NCI-H1436 (cell line): ENCODE measurements at places on chromosomes 1 and 21.

DNA sequence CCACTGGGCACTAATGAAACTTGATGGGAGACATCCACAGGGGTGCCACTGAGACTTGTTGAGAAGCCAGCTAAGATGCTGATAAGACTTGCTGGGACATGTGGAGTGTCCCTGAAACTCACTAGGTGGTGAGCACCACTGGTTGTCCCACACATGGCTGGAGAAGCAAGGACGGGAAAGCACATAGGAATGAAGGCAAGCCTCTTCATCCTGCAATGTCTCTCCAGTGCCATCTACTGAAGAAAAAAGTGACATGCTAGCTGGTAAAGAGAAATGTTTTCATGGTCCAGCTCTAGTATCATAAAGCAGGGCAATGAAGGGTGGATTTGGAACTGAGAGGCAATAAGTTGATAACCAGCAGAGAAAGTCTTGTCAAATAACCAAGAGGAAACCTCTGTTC is 283.0 kb downstream of the PAPPA2 start:
- no peak for DNase-seq

DNA sequence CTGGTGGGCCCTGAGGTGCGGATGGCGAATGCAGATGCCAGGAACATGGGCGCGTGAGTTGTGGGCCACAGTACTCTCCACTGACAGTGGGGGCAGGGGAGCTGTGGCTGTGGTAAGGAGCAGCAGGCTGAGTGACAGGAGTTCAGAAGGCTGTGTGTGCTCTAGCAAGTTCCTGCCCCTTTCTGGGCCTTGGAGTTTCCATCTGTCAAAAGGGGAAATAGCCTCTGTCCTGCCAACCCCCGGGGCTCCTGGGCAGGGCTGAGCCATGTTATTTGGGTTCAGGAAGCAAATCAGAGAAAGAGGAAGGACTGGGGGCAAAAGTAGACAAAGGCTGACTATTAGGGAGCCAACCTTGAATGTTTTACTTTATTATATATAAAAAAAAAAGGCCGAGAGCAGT is 19.5 kb upstream of the MFN2 start:
- DNase-seq: no peak

GRCh38 chr1:207034208-207034607 is 1.7 kb upstream of the C1orf116 start:
- DNase-seq: no peak

DNA sequence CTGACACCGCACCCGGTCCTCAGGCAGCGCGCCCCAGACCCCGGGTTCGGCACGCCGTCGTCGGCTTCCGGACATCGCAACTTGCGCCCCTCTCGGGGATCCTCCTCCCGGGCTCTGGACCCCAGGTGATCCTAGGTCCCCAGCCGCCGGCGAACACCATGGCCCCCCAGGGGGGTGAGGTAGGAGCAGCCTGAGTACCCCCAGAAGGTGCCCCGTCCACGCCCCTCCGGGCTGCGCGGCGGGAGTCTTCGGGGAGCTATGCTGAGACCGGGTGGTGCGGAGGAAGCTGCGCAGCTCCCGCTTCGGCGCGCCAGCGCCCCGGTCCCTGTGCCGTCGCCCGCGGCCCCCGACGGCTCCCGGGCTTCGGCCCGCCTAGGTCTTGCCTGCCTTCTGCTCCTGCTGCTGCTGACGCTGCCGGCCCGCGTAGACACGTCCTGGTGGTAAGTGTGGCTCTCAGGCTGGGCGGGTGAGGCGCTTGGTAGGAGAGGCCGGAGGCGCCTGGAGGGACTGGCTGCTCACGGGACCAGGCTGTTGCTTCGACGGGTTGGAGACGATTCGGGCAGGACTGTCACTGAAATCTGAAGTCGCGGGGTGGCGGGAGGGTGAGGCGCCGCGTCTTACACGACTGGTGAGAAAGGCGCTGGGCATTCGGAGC is 367 bp downstream of the WNT2B start:
- no peak for DNase-seq

- DNase-seq: no peak
These were observed 39.8 kb upstream of the FHAD1 start for GRCh38 chr1:15207031-15207828.

DNA sequence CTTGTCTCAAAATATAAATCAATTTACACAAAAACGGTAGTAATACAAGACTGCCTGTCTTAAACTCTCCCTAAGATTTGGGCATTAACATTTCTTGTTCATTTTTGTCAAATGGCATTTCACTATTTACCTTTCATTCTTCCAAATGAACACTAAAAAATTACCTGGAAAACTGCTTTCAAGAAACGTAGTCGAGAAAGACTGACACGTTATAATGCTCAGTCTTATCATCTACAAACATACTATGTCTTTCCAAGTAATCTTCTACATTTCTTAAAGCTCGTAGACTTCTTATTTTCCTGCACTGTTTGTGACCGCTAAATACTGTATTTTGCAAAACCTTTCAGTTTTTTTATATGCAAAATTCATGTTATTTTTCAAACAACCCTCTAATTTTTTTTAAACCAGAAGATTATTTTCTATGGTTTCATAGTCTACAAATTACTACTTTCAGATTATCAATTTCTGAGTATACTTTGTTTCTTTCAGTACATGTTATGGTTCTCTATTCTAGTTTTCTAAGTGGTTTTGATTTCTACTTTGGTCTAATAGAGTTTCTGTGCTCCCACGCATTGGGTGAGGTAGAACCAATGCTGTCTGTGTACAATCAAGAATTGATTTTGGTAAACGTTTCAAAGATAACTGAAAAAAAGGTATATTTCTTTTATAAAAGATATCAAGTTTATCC is 336.4 kb downstream of the SMYD3 start:
- DNase-seq: no peak

DNA sequence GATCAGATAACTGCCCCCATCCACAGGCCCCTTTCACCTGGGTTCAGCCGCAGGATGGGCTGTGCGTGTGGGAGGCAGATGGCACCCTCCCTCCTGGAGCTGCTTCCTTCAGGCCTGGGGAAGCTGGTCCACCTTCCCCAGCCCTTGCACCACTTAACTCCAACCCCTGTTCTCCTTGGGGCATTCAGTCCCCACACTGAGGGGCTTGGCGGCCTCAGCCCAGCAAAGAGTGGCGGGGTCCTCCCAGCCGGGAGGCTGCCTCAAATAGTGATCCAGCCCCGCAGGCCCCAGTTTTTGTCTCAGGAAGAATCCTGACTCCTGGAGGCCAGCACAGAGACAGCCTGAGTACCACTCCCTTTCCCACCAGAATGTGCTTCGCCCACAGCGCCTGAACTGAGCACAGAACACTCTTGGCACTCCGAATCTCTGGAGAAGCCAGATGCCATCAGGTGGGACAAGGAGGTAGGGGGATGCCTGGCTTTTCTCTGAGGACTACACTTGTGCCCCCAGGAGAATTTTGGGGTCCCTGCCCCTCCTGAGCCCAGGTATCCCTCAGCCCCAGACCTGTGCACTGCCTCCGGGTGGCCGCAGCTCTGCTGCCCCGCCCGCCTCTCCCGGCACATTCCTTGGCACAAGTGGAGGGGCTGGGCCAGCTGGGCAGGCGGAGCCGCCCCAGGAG is 936 bp downstream of the PAQR6 start:
- DNase-seq: no peak

DNA sequence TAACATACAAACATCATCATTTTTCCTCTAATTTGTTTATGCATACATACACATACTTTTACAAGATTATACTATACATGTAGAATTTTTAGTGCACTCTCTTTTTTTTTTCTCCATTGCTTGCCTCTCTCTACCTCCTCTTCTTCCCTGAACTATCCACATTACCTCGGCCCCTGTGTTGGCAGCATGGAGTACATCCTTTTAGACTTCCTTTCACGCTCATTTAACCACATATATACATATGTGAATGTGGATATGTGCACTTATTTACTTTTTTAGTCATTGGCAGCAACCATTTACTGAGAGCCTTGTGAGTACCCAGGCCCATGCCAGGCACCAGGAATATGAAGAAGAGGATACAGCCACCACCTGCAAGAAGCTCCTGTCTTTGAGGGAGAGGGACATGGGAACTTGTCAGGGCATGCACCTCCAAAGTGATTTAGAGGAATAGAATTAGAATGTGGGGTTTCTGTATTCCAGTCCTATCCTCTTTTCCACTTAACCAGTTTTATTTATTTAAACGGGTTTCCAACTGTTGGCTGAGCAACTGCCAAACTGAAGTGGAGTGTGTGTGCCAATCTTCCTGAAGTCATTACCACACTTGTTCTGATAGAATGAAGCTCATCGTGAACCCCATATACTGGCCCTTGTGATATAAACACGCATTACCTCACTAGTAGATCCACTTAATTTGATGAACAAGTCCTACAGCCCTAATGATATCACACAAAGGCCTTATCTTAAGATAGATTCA is 212.6 kb downstream of the TNR start:
- no peak for DNase-seq

GRCh38 chr1:109877317-109877771 is 33.3 kb upstream of the CSF1 start:
- no peak for DNase-seq

DNA sequence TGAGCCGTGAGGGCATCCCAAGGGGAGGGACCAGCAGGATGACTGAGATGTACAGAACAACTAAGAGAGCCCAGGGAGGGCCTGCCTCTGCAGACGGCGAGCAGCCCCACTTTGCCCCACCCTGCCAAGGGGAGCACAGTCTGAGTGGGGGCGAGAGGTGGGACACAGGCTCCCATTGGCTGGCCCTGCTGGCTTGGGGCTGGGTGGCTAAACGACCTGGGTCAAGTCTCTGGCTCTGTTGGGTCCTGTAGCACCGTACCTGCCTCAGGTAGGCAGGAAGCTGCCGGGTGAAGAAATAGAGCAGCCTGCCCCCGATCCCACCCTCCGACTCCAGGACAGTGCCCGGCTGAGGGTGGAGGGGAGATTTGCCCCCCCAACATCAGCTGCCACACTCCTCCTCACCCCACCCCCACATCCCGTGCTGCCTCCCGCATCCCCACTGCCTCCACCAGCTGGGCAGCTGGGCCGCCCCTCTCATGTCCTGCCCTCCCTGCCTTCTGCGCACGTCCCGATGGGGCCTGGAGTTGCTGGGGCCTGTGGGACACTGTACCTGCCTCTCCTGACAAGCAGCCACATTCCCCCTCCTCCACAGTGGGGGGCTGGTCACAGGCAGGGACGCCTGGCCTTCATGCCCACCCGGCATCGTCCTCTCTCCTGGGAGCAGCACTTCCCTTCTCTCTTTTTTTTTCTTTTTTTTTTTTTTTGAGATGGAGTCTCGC is 12.6 kb upstream of the PLEKHG5 start:
- DNase-seq: no peak

DNA sequence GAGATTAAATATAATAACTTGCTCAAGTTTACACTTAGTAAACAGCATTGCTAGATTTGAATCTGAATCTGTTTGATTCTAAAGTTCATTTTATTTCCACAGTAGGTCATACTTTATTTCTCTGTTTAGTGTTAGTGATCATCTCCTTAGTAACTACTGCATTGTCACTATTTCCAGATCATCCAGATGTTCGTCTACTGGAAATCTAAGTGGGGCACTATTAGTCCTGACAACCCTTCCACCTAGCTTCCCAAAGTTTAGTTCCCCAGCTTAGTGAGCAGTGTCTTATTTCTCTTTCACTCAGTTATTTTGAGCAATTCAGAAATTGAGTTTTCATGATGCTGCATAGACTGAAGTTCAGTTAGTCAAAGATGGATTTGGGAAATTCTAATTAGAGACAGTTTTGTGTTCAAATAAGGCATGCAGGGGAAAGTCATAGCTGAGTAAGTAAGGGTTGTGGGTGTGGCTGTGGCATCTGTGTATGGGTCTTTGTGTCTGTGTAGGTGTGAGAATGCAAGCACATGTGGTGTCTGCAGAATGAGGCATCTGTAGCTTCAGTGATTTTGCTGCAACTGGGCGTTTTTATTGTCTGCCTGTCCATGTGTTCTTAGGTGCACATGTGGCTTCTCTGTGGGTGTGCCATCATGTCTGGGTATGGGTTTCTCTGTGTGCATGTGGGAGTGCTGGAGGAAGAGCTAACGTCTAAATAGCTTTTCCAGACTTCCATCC is 107.3 kb downstream of the NTMT2 start:
- no peak for DNase-seq
